GM23248 (cell line): ENCODE measurements at places on chromosomes 1 and 21. TPM values are rescaled to one million over a fixed set of nuclear protein-coding genes. Genes with fewer than 3 reads are reported as not detected.
A peak's percentile ranks its signal among the peaks of the same experiment; 100 is the strongest.

GRCh38 chr1:243288062-243288461, 32.2 kb downstream of the SDCCAG8 start:
- DNase-seq, result no peak

- DNase-seq, result no peak
Observed at GRCh38 chr1:42956739-42957138, 1.9 kb downstream of the SLC2A1 start.

DNA sequence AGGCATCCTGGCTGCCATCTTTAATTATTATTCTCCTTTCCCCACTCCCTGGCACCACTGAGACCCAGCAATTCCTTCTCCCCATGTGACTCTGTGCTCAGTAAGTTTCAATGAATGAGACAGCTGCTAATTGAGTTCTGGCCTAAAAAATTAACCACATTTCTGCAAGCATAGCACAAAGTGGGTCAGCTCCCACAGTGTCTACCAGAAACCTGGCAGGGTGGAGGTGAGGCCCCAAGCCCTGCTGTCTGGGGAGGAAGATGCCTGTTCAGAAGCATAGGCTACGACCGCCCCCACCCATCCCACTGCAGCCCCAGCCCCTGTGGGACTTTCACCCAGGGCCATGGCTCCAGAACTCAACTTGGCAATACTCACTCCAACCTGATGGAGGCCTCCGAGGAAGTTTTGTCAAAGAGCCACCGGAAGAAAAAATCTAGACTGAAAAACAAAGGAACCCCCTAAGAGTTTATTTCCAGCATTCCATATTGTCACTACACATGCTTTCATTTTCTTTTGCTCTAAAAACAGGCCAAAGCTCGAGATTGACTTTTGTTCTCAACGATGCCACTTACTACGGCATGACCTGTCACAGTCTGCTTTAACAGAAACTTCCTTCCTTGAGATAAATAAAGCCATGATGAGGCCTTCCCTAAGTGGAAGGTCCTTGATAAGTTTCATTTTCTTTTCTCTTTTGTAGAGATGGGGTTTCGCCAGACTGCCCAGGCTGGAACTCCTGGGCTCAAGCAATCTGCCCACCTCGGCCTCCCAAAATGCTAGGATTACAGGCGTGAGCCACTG, 26.5 kb downstream of the TMEM63A start:
- DNase-seq, result no peak

- DNase-seq, result peak; percentile 50
Observed at GRCh38 chr1:98210064-98210463, 289.2 kb upstream of the DPYD start.

DNA sequence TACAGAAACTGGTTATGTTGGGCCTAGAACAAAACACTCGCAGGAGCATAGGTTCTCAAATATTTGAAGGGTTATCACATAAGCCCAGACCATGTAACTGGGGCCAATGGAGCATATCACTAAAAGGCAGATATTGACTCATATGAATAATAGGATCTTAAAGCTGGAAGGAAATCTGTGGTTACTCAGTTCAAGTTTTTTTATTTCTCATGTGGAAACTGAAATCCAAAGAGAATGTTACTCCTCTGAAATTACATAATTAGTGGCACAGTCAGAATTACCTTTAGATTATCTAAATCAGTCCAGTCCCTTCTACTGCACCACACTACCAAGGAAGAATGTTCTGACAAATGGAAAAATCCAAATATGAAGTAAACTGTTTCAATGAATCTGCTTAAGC, 12.0 kb downstream of the SLAMF8 start:
- no peak for DNase-seq

DNA sequence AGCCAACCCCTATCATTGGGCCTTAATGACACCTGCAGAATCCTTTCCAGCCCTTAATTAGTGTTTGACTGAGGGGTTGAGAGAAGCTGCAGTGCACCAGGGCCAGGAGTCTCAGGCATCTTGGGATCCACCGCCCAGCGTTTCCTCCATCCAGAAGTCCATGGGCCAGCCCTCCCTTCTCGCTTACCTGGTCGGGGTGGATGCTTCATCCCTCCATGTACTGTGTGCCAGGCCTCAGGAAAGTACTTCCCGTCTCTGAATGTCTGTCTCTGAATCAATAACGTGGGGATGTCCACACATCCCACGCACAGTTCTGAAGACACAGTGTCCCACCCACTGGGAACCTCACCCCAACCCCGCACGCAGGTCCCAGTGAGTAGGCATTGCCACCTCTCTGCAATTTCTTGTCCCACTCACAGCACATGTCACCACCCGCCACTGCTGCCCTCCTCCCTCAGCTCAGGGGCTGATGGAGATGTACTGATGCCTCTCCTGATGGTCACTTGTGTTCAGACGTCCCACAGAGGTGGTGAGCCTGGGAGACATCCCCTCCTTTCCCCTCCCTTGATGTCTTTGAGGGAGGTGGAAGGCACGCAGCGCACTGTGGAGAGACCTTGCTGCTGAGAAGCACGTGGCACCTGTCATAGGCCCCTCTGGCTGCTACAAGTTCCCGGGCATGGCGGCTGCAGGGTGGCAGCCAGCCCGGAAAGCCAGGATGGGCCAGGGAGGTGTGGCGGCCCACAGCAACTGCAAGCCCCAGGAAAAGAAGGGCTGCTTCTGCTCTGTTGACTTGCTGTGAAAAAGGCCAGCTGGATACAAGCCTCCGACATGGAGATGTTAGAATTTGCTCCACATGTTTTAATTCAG, 29.4 kb upstream of the PRSS38 start:
- no peak for DNase-seq

Gene CD5L
- not detected in 2 replicates for total RNA-seq
